Vagina (tissue), 2 donors: ENCODE measurements at places on chromosomes 16 and 17. TPM values are rescaled to one million over a fixed set of nuclear protein-coding genes. Genes with fewer than 3 reads are reported as not detected.

DNA sequence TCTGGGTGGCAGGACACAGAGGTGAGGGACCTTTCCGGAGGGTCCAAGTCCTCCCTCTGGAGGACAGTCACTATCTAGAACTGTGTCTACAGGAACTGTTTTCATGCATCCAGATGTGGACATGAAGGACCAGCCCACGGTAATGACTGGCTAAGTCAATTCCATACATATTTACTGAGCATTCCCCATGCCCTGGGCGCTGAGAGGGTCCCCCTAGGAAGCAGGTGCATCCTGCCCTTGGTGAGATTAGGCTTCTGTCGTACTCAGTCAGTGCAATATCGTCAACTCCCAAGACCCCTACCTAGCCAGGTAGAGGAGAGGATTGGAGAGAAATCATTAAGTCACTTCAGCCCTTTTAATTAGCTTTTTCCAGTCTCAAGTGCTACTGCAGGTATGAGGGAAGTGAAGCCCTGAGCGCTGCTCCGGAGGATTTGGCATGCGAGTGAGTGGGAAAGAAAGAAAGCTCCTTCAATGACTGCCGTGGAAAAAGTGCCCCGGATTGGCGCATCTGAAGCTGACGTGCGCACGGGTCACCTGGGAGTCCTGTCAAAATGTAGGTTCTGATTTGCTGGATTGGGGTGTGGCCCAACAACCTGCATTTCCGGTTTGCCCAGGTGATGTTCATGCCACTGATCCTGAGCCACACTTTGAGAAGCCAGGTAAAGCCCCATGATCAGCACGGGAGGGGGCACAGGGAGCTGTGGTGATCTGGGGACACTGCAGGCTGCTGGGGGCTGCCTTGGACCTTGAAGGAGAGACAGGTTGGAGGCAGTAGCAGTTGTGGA lies 367.4 kb upstream of the TNRC6C start:
- no peak overlapping the region for H3K27ac ChIP-seq
- DNase-seq: no peak
- no peak overlapping the region for H3K4me3 ChIP-seq
- no peaks in the 10 kb centered on the region for H3K4me1 ChIP-seq
- no peaks in the 10 kb centered on the region for H3K27me3 ChIP-seq
- no peaks in the 10 kb centered on the region for H3K36me3 ChIP-seq

GRCh38 chr17:16415031-16415924 lies at the start of gene TRPV2:
TSS of gene TRPV2 (plus strand) at chr17:16415571. CDS start at chr17:16417669, 2,098 bp downstream.
- H3K27ac ChIP-seq: peak within 1 kb of the TSS; percentile 91
- DNase-seq: no peak

- peaks cover 28% of the 10 kb centered on the region for H3K4me1 ChIP-seq
- peaks cover 12% of the 10 kb centered on the region for H3K27me3 ChIP-seq
Observed at GRCh38 chr17:48609759-48610281, 997 bp downstream of the HOXB7 start.

DNA sequence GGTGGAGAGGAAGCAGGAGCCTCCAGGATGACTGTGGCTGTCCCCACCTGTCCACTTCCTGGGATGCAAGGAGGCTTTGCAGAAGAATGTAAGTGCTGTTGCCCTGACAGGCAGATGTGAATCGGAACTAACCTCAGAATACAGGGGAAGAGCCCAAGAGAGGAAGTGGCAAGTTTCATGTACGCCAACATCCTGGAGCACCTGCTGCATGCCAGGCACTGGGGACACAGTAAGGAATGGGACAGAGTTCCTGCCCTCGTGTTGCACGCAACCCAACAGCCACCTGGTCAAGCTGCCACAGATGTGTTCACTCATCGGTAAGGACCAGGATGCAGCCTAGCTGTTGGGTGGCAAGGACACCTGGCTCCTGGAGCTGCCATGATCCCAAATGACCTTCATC lies 98.6 kb upstream of the RPL38 start:
- H3K4me1 ChIP-seq: no peaks in the 10 kb centered on the region
- no peak for DNase-seq
- H3K27me3 ChIP-seq: no peaks in the 10 kb centered on the region

Gene IL21R
- 0.98 TPM for total RNA-seq

Gene CTRB2
- not detected for total RNA-seq

DNA sequence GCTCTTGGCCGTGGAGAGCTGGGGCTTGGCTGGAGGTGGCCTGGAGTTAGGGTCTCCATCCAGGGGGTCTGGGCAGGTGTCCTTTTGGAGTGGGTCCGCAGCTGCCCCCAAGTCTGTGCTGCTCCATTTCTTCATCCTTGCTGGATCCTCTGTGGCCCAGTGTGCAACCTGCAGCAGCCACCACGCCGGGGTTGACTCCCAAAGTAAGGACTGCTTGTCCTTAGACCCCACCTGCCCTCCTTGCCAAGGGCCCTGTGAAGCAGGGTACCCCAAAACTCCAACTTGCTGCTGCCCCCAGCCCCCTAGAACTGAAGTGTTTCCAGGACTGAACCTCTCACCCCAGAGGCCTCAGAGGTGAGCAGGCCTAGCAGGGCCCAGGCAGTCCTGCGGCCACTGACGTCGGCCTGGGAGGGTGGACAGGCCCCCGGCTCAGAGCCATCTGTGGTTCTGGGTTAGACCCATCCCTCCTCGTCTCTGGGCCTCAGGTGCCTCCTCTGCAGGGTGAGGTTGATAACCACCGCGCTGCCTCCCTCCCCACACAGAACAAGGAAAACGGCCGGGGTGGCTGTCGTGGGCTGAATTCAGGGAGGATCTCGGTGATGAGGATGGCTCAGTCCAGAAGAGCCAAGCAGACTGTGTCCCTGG lies 16.9 kb downstream of the TRPV1 start:
- H3K4me1 ChIP-seq: no peaks in the 10 kb centered on the region
- H3K27me3 ChIP-seq: no peaks in the 10 kb centered on the region
- DNase-seq: no peak
- peaks cover 12% of the 10 kb centered on the region for H3K36me3 ChIP-seq

DNA sequence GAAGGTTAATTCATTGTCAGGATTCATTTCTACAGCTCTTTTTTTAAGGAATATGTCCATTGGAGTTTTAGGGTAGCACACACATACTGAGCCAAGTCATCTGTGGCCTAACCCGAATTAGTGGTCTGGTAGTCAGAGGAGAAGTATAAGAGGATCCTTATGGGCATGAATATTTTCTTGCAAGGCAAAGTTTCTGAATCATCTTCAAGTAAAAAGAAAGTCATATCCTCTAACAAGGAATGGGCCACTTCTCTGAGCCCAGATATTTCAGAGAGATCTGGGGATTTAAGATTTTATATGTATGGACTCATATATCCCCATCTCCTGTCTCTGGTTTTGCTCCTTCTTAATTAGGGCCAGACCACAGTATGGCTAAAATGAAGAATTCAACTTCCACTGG lies 99.2 kb upstream of the CDH8 start:
- no peaks in the 10 kb centered on the region for H3K4me1 ChIP-seq
- H3K27me3 ChIP-seq: no peaks in the 10 kb centered on the region
- no peak overlapping the region for H3K27ac ChIP-seq
- DNase-seq: no peak

DNA sequence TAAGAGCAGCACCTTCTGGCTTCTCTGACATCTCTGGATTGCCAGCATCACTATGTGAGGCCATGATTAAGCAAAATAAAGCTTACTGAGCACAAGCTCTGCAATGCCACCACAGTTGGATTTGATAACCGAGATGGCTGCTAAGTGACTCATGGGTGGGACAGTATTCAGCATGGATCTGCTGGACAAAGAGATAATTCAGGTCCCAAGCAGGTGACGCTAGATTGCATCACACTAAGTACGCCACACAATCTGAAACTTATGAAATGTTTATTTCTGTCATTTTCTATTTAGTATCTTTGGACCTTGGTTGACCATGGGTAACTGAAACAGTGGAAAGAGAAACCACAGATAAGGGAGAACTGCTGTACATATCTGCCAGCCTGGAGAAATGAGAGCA lies 27.4 kb downstream of the CDRT15 start:
- DNase-seq: no peak
- no peak overlapping the region for H3K27ac ChIP-seq
- H3K4me3 ChIP-seq: no peak overlapping the region
- peaks cover 20% of the 10 kb centered on the region for H3K36me3 ChIP-seq
- H3K4me1 ChIP-seq: no peaks in the 10 kb centered on the region

DNA sequence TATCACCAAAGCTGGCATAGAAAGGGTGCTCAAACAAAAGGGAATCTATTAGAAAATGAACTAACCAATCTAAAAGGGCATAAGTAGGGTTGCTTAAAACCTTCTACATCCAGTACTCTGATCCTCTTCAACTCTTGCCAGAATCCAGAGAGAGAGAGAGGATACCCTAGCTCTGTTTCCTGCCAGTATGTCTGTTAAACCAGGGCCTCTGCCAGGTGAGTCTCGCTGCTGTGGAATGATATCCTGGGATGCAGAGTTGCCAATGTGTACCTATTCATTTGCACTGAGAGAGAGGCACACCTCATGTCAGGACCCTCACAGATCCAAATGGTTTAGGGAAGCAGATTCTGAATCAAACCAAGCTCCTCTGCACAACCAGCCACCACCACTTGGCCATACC lies 79.8 kb upstream of the DYNLRB2 start:
- no peaks in the 10 kb centered on the region for H3K4me1 ChIP-seq
- no peak overlapping the region for H3K4me3 ChIP-seq
- H3K27ac ChIP-seq: no peak overlapping the region
- H3K36me3 ChIP-seq: no peaks in the 10 kb centered on the region
- no peak for DNase-seq

GRCh38 chr16:23466162-23466885 lies 13.3 kb upstream of the COG7 start:
- no peak overlapping the region for H3K27ac ChIP-seq
- no peaks in the 10 kb centered on the region for H3K4me1 ChIP-seq
- no peaks in the 10 kb centered on the region for H3K27me3 ChIP-seq
- peaks cover 54% of the 10 kb centered on the region for H3K36me3 ChIP-seq

DNA sequence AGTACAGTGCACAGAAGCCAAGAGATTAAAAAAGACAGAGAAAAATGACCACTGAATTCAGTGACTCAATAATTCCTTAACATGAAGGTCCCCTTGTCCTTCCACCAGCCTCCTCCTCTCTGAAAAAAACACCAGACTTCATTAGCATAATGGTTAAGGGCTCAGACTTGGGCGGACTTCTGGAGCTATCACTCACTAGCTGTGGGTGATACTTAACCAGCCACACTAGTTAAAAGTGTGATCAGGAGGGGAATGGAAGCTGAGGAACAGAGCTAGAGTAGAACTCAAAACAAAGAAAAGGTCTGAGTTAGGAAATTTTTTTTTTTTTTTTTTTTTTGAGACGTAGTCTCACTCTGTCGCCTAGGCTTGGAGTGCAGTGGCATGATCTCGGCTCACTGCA lies 23.2 kb downstream of the ZNF652 start:
- H3K36me3 ChIP-seq: no peaks in the 10 kb centered on the region
- H3K27ac ChIP-seq: no peak overlapping the region
- no peak for DNase-seq
- no peaks in the 10 kb centered on the region for H3K27me3 ChIP-seq
- no peak overlapping the region for H3K4me3 ChIP-seq

DNA sequence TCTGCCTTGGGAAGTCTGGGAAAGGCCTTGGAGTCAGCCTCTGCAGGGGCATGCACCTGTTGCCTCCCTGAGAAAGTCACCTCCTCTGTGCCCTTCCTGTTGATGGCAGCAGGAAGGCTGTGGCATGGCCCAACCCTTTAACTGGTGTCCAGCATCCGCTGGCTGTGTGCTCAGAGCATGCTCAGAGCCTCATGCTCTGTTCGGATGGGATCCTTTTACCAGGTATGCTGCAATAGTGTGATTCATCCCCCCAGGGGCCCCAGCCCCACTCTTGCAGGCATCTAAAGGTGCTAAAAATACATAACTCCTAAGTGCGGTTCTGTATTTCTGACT lies 24.9 kb downstream of the KLHL36 start:
- H3K27me3 ChIP-seq: no peaks in the 10 kb centered on the region
- no peaks in the 10 kb centered on the region for H3K36me3 ChIP-seq

DNA sequence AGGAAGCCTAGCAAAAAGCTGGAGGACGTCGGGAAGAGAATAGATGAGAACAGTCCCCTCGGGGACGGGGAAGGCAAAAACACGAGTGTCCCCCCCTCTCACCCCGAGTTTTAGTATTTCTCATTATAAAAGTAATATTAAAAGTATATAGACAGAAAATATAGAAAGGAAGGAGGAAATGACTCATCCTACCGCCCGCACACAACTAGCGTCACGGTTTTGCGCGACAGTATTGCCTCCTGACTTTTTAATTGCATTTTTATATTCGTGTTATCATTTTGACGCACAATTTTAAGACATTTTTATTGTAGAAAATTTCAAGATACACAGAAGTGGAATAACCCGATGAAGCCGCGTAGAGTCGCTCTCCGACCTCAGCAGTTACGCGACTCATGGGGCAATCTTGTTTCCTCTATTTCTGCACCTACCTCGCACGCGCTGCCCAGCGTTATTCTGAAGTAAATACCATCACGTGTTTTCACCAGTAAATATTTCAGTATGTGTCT lies 652 bp upstream of the SLC25A19 start:
- peak overlapping the region; percentile 83 for H3K27ac ChIP-seq
- H3K27me3 ChIP-seq: no peaks in the 10 kb centered on the region
- no peaks in the 10 kb centered on the region for H3K36me3 ChIP-seq
- H3K4me1 ChIP-seq: peaks cover 7% of the 10 kb centered on the region

GRCh38 chr16:48611329-48612137 lies 1.6 kb upstream of the N4BP1 start:
- DNase-seq: peak; percentile 86
- H3K27me3 ChIP-seq: no peaks in the 10 kb centered on the region
- H3K27ac ChIP-seq: peak overlapping the region; percentile 69
- no peak overlapping the region for H3K4me3 ChIP-seq
- H3K4me1 ChIP-seq: peaks cover 54% of the 10 kb centered on the region
- no peaks in the 10 kb centered on the region for H3K36me3 ChIP-seq
